ENCODE measurements at places on chromosomes 16 and 17.

GRCh38 chr16:84950906-84951305, 60.4 kb downstream of the ZDHHC7 start:
- peak; percentile 31 for DNase-seq

DNA sequence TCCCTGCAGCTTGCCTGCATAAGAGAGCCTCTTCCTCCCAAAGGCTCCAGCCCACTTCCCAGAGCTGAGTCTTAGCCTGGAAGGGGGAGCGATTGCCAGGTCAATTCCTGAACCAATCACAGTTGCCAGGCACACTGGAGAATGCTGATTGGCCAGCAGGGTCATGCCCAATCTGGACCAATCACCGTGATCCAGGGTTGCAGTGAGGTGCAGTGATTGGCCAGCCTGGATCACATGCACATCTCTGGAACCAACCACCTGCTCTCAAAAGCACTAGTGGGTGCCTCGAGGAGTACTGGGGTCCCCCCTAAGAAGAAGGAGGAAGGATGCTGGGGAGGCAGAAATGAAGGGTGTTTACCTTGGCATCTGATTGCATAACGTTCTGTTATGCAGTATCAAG, 18.4 kb downstream of the NAGPA start:
- DNase-seq: no peak

DNA sequence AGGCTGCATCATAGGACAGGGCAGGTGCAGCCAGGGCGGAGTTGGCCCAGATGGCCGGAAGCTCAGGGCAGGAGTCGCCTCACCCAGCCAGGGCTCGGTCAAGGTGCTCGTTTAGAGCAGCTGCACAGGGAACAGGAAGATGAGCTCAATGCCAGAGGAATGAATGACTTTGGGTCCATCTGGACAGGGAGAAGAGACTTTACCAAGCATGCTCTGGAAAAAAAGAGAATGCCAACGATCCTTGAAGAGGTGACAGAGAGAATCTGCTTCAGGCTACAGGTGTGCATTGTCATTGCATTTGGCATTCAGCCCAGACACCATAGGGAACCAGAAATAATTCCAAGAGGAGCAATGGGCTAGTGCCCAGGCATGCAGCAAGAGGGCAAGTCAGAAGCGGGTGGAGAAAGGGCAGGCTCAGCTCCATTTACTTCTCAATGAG, 6.7 kb upstream of the MPP3 start:
- no peak for DNase-seq

DNA sequence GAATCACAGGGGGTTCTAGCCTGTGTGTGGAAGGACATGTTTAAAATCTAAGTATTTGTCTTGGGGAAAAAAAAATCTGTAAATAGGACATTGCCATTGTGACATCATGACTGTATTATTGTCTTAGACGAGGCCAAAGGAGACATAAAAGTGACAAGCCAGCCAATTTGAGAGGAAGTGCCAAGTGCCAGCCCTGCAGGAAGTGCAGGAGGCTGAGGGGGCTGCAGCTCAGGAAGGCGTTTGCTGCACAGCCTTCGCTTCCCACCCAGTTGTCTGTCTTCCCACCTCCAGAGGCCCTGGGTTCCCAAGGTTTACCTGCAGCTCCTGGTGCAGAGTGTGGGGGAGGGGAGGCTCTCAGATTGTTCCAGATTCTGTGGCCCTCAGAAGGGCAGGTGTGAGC, 1.3 kb downstream of the ADCY7 start:
- DNase-seq: no peak

DNA sequence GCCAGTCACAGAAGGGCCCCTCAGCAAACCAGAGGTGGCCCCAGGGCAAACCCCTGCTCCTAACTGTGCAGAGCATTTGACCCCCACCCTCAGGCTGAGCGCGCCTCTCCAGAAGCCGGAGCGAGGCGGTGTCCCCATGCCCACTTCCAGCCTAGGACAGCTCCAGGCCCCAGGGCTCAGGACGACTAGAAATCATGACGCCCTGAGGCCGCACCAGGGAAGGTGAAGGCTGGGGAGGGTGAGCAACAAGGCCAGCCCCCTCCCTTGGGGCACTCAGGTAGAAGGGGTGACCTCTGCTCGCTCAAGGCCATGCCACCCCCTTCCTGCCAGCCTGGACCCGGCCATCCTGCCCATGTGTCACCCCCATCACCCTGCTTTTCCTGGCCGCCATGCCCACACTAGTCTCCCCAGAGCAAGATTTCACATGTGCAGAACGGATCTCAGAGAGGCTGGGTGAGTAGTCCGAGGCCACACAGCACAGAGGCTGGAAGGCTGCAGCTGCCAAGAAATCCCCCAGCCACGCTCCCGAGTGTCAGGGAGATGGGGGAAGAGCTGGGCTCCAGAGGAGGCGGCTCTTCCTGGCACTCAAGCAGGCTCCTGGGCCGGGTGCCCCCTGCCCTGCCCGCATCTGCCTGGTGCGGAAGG, 2.1 kb upstream of the PVALEF start:
- DNase-seq: no peak

DNA sequence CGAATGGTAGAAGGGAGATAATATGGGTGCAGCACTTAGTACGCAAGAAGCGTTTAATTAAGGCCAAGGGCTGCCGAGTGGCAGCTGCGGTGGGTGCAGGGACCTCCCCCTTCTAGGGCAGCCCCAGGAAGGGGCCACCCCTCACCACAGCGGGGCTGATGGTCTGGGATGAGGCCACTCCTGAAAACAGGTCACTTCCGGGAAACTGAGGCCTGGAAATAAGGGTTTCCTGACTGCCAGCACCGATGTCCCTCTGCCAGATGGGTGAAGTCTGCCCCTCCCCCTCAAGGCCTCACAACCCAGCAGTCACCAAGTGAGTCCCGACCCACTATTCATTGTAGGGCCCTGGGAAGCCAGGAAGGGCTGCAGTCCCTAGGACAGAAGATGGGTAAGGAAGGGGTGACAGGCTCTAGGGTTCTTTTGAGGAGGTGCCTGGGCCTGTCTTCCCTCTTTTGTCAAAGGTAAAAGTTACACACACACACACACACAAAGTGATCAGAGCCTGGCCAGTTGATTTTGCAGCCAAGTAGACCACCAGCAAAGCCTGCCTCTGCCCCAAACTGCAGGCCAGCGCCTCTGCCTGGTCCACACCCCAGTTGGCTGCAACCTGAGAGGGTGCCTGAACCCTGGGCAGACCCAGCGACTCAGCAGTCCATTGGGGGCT, 12.5 kb downstream of the SREBF1 start:
- DNase-seq: no peak

DNA sequence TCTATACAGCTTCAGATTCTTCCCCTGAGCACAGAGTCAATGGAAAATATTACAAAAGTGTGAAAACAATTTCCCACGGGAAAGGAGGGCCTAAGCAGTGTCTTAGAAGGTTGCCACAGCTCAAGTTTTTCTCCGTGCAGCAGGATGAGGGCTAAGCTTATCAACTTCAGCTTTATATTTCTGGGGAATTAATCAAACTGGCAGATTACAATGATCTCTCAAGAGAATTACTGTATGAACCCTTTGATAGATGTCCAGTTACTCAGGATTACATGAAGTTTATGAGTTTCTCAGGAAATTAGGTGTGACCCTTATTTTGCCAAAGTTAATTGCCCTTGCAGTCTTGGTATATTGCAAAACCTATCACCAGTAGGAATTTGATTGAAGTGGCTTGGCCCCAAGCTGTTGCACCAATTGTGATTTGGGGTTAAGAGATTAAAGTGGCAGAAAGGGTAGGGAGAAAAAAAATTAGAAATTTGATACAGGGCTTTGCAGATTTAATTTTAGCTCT, 298.4 kb downstream of the MAP2K6 start:
- no peak for DNase-seq

GRCh38 chr17:14545156-14545906, 244.4 kb downstream of the HS3ST3B1 start:
- DNase-seq: no peak

- DNase-seq: peak; percentile 65
These were observed 83.8 kb upstream of the CCL2 start for GRCh38 chr17:34171245-34171818.

GRCh38 chr17:50661795-50662391, 27.2 kb downstream of the ABCC3 start:
- DNase-seq: peak; percentile 82

GRCh38 chr17:82200743-82201497, 11.7 kb downstream of the CCDC57 start:
- DNase-seq: no peak

DNA sequence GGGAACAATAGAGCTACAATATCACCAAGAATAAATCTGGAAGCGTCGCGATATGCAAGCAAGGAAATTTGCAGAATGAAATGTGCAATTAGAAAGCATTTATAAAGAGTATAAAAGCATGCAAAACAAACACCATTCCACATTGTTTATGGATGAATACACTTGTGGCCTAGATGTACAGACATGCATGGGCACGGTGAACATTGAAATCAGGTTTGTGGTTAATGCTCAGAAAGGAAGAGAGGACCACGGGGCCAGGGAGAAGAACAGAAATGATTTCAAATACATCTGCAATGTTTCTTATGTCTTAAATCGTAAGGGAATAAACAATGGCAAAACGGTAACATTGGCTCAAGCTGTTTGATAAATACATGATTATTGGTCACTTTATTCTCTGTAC, 235.9 kb downstream of the FOXL1 start:
- no peak for DNase-seq

GRCh38 chr16:78743556-78743955, 644.1 kb downstream of the WWOX start:
- no peak for DNase-seq

DNA sequence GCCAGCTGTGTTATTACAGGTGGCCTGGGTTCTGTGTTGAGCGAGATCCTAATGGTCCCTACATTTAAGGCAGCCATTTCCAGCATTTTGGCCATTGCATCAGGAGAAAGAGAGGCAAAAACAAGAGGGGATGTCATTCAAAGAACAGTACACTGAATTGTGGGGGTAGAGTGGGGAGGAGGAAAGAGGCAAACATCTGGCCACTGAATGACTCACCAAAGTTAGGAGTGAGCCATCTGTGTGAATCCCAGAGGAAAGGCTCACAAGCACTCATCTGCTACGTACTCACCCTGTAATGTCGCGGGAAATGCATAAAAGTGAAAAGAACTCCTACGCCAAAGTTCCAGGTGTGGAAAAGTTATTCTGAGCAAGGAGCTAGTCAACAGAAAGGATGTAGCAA, 16.7 kb downstream of the KRABD2 start:
- DNase-seq: no peak

DNA sequence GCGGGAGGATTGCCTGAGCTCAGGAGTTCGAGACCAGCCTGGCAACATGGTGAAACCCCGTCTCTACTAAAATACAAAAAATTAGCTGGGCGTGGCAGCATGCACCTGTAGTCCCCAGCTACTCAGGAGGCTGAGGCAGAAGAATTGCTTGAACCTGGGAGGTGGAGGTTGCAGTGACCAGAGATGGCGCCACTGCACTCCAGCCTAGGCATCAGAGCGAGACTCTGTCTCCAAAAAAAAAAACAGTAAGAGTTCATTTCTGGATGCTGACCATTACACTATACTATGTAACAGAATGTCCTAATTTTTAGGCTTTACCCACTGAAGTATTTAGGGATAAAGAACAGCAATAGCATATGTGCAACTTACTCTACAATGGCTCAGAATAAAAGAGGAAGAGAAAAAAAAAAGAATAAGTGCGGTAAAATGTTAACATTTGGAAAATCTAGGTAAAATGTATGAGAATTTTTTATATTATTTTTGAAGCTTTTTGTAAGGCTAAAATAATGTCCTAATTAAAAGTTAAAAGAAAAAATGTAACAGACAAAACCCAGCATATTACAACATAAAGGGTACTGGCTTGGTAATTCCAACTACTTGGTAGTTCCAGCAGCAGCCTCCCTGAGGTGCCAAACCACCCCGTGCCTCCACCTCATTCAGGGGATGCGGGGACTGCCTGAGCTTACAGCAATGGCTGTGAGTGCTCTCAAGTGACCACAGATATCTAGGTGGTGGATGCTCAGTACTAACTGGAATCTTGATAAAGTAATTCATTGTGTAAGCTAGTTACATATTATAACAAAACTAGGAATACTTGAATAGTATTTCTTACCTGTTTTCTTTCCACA, 10.9 kb downstream of the COPS3 start:
- DNase-seq: peak; percentile 41

DNA sequence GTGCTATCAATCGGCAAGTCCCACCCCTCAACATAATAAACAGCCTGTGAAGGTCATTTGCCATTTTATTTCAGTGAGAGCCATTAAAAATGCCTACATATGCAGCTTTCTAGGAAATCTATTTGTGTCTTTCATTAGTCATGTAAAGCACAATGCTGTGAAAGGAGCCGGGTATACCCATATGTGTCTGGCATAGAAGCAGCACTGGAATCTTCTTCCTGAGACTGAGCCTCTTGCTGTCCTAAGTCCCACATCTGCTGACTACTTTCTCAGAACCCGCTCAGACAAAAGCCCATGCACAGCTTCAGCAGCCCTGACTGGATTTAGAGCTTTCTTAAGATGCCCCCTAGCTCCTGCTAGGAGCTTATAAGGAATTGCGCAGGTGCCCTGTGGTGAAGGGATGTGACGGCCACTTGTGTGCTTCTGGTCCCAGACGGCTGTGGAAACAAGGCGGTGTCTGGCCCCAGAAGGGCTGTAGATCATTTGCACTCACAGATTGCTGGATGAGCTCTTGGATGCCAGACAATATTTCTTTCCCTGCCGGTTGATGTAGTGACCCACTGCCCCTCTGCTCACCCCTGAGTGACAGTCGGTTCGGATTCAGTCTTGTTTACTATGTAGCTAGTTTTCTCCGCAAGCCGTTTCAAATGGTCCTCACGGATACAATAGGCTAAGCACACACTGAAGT, 172.2 kb downstream of the ANKFN1 start:
- DNase-seq: no peak

GRCh38 chr17:78224231-78225087, 7.0 kb upstream of the TMEM235 start:
- no peak for DNase-seq

DNA sequence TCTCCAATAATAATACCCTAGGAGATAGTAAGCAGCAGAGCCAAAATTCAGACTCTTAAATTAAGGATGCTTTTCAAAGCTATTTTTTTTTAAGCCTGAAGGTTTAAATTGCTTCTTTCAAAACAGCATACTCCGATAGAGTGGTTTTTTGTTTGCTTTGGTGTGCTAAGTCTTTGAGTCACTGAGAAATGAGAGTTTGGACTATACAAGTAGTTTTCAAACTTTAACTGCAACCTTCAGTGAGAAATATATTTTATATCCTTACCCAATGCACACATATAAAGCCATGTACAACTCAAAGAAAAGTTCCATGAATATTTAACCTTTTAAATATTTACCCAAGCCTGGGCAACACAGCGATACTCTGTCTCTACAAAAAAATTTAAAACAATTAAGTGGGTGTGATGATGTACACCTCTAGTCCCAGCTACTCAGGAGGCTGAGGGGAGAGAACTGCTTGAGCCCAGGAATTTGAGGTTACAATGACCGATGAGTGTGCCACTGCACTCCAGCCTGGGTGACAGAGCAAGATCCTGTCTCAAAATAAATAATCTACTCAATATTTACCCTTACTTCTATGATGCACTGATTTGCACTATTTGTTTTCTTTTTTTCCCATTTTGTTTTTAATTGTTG, 19.2 kb downstream of the DCUN1D3 start:
- no peak for DNase-seq

DNA sequence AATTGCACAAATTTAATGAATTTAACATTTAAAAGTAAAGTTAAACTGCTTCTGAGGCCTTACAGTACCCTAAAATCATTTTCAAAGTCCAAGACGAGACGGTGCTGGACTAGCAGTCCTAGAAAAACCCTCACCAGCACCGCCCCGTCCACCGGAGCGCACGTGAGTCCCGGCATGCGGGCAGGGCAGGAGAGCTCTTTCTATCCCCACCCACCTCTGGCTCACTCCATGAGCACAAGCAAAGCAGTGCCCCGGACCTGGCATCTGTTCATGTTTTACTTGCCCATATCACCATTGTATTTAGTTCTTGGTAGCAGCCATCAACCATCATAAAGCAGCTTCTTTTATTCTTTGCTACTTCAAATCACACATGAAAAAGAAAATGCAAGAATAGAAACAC, 41.7 kb downstream of the ANKRD11 start:
- DNase-seq: no peak
